ENCODE measurements at places on chromosomes 5 and 9.

GRCh38 chr5:56415356-56415765, 182.2 kb upstream of the ANKRD55 start:
- no peak for DNase-seq

GRCh38 chr5:148311484-148311883, 739 bp upstream of the SPINK7 start:
- no peak for DNase-seq

GRCh38 chr9:127931092-127931881, 710 bp upstream of the PIP5KL1 start:
- DNase-seq: no peak

DNA sequence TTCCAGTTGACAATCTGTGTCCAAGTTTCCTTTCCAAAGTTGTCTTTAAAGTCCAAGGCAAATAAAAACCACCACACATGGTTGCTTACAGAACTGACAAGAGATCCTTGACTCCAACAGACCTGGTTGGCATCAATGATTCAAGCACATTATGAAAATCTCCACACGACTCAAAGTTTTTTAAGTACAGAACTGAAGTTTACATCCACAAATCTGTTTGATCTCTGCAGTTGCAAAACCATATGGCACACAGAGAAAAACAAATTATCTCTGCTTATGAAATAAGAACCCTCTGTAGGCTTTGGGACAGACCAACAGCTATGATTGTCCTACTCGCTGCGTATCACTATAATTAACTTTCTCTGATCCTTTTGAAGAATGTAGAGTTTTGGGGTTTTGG, 60.8 kb downstream of the MLLT3 start:
- no peak for DNase-seq

- DNase-seq: no peak
Observed at GRCh38 chr5:121024416-121025311, 560.6 kb downstream of the PRR16 start.

DNA sequence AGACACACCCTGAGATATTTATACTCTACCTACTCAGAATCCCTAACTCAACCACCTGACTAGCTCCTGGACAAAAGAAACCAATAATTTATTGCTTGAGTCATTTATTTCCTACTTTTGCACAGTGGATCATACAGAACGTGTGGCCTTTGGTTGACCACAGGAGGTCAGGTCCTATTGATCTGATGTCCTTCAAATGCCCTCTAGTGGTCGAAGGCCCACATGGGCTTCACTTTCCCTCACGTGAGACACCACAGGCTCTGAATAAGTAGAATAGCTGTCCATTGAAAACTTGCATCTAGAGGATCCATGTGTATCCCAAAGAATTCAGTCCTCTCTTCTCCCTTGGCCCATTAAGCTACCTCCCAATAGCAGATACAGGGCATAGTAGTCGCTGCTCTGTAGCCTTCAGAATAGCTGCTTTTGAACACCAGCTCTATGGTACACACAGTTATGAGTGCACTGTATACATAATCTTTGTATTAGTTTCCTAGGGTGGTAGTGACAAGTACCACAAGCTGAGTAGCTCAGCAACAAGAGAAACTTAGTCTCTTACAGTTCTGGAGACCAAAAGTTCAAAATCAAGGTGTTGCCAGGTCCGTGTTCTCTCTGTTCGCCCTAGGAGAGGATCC, 177.6 kb upstream of the SMARCA2 start:
- peak; percentile 26 for DNase-seq

- DNase-seq: peak; percentile 0
Observed at GRCh38 chr5:78698191-78698791, 49.7 kb upstream of the LHFPL2 start.

GRCh38 chr9:124001866-124002525, 9.6 kb upstream of the LHX2 start:
- DNase-seq: no peak

- DNase-seq: no peak
Observed at GRCh38 chr5:93022211-93022610, 558.8 kb downstream of the NR2F1-AS1 start.

GRCh38 chr5:67245259-67245846, 48.8 kb upstream of the CD180 start:
- no peak for DNase-seq

DNA sequence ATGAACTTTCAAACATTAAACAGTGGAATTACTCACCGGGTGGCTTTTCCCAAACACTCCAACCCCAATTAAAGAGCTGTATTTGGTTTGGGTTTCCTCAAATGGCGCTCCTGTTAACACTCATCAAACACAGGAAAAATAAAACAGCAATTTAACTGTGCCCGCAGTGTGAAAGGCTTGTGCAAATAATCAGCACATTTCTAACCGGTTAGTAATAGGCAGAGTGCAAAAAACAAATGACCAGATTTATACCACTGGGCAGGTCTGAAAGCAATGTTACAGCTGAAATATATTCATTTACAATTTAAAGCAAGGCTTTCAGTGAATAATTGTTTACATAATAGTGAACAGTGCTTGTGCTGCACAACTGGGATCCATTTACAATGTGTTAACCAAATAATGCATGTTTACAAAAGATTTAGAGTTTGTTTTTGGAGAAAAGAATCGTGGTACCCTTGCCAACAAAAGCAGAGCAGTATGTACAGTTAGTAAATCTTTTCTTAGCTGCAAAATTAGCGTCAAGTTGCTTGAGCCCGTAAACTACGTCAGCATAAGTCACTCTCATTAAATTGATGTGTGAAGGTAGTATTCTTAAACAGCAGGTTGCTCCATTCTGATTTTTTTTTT, 662.9 kb upstream of the ZNF608 start:
- no peak for DNase-seq

- DNase-seq: peak; percentile 38
Observed at GRCh38 chr9:128920381-128921058, at the start of gene PHYHD1. PHYHD1 (plus strand) TSS chr9:128920982; CDS start chr9:128922324, 1,342 bp downstream.

GRCh38 chr5:16626696-16627264, 10.0 kb upstream of the RETREG1 start:
- no peak for DNase-seq

GRCh38 chr9:7123743-7124142, 366.0 kb downstream of the KDM4C start:
- DNase-seq: no peak

GRCh38 chr9:114450833-114451706, 54.2 kb downstream of the WHRN start:
- DNase-seq: no peak

- no peak for DNase-seq
Observed at GRCh38 chr5:16570121-16570815, 46.5 kb downstream of the RETREG1 start.

DNA sequence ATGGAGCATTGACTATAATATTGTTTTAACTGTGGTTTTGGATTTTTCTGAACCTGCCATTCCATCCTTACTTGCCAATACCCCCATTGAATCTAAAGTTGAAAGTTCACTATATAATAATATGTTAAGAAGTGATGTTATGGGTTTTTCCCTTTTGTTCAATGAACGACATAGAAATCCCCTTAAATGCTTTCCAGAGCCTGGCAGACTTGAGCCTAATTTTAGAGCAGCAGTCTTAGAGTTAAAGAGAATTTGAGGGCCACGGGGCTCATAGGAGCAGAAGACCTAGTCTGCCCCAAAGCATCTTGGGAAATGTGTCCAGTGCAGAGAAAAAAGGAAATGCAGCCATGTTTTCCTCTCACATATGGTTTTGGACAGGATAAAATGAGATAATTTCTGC, 146.1 kb upstream of the SLC44A1 start:
- DNase-seq: no peak

GRCh38 chr9:112520656-112521055, 34.0 kb downstream of the KIAA1958 start:
- DNase-seq: peak; percentile 58

DNA sequence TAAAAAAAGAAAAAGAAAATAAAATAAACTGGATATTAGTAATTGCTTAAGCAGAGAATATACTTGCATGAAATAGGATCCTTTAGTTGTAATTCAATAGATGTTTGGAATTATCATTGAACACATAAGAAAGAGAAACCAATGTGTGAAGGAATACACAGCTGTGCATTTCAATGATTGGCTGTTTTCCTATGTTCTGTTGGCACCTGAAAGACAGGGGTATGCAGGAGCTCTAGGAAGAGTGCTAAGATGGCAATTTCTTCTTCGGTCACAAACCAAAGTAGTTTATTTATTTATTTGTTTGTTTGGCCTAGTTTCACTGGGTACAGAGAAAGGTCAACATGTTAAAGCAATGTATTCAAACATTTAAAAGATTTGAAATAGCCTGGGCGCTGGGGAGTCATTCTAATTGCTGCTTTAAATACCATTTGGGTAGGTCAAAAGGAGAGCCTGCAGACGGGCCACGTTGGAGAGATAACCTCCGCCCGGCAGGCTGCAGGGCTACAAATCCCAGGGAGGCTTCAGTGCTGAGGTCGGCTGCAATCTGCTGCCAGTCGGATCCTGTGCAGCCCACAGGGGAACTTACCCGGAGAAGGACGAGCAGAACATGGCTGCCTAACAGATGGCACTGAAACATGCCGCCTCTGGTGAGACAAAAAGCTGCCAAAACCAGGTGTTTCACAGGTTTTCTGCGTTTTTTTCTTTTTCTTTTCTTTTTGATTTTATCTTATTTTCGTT, 154.2 kb upstream of the TYRP1 start:
- peak; percentile 49 for DNase-seq

- DNase-seq: no peak
Observed at GRCh38 chr5:57839025-57839424, 356.4 kb upstream of the ACTBL2 start.

GRCh38 chr5:10891193-10891592, 130.2 kb upstream of the DAP start:
- no peak for DNase-seq

- DNase-seq: no peak
Observed at GRCh38 chr5:138605254-138605972, 30.2 kb upstream of the HSPA9 start.

DNA sequence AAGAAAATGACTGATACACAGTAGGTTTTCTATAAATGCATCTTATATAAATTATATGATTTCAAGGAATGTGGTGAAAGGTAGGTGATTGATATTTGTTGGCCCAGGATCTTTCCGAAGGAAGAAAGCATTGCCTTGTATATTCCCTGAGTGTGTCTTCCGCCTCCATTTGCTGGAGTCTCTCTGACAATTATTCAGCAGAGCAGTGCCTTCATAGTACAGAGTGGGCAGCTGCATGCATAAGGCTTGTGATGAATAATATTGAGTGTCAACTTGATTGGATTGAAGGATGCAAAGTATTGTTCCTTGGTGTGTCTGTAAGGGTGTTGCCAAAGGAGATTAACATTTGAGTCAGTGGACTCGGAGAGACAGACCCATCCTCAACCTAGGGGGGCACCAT, 58.5 kb downstream of the CETN3 start:
- DNase-seq: no peak

- DNase-seq: no peak
Observed at GRCh38 chr5:125612181-125612721, 811.0 kb upstream of the GRAMD2B start.

- no peak for DNase-seq
Observed at GRCh38 chr5:2592766-2593165, 158.7 kb downstream of the IRX2 start.

DNA sequence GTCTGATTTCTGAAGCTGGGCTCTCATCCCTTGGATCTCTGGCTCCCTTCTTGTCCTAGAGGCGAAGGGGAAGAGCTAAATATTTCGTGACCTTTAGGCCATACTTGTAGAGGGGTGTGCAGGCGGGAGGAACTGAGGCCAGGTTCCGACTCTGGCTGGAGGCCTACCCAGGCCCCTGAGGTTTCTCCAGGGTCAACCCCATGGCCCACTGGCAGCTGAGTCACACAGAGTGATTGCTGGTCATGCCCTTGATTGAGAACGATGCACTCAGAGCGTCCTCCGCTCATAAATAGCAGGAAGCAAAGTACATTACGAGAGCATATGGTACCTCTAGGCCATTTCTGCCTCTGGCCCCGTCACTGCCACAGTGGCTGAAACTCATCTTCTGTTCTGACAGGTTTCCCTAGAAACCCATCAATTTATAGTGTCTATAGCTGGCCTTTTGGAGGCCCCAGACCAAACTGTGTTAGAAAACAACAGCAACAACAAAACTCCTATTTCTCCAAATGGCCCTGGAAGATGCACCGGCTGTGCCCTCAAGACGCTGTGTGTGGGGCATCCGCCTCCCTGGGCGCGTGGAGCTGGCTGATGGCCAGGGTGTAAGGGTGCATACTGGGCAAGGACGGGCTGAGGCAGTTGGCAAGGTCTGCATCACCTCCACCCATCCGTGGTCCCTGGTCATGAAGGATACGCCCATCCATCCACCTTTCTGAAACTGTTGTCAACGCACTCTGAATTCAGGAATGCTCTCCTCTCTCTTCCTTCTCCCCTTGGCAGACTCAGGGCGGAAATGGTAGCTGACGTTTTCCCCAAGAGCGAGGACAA, 32.9 kb upstream of the FCN1 start:
- no peak for DNase-seq

DNA sequence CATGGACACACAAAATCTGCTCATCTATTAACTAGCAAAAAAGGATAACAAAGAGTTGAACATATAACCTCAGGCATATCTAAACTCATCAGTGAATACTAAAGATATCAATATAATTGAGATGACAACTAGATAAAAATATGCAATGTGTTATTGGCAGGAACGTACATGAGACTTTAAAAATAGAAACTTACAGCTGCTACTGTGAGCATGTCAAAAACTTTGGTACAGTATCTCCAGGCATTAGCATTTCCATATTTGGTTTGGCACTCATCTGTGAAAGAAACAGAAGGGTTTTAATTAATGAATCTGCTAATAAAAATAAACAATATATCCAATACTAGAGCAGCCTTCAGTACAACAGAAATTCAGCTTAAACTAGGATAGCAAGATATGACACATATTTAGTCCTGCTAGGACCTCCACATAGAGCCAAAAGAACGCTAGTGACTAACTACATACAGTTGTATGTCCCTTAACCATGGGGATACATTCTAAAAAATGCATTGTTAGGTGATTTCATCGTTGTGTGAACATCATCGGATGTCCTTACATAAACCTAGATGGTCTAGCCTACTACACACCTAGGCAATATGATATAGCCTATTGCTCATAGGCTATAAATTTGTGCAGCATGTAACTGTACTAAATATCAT, 10.5 kb upstream of the SCAI start:
- DNase-seq: no peak

DNA sequence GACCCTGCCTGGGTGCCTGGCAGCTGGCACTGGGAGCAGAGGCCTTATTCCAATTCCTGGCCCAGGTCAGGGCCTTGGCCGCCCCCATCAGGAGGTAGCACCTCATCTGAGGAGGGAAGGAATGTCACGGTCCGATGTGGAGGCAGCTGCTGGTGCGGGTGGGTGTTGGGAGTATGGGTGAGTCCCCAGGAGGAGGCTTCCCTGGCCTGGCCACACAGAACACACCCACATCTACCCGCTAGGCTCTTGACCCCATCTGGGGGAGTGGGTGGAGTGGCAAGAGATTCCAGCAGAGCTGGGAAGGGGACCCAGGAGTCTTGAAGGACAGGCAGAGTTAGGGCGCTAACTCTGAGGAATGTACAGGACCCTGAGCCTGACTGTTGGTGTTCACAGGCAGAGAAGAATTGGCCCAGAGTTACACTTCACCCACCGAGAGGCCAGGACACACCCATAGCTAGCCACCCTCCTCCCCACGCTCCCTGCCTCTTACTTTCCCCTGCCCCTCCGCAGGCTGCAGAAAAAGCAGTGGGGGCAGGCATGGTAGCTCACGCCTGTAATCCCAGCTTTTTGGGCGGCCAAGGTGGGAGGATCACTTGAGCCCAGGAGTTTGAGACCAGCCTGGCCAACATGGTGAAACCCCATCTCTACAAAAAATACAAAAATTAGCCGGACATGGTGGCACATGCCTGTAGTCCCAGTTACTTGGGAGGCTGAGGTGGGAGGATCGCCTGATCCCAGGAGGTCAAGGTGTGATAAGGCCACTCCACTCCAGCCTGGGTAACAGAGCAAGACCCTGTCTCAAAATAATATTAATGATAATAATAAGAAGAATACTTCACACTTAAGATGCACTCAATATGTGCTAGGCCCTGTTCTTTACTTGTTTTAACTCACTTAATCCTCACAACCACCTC, 6.0 kb downstream of the OLFML2A start:
- no peak for DNase-seq

Data from NCI-H524 treated with DMSO at 0.1 percent for 48 hours (cell line).